ENCODE measurements at places on chromosomes 16 and 17.

DNA sequence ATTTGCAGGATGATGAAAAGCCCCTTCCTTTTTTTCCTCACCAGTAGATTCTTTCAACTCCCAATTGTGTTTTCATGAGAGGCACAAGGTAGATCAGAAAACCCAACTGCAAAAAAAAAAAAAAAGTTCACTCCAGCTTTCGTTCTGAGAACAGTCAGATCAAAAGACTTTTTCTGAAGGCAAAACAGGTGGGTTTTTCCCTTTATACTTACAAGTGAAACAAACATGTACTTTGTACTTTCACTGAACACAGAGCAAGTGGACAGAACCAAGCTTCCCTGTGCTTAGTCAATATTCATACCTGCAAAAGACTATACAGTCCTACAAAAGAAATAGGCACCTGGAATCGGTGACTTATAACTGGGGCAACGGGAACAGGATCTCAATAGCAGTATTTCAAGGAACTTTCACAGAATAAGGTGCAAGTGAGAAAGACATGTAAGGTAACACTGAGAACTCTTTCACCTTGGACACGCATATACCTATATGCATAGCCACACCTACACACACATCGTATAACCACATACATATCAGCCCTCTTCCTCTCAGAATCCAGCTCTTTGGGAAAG, 54.1 kb downstream of the TOX3 start:
- no peak for DNase-seq

DNA sequence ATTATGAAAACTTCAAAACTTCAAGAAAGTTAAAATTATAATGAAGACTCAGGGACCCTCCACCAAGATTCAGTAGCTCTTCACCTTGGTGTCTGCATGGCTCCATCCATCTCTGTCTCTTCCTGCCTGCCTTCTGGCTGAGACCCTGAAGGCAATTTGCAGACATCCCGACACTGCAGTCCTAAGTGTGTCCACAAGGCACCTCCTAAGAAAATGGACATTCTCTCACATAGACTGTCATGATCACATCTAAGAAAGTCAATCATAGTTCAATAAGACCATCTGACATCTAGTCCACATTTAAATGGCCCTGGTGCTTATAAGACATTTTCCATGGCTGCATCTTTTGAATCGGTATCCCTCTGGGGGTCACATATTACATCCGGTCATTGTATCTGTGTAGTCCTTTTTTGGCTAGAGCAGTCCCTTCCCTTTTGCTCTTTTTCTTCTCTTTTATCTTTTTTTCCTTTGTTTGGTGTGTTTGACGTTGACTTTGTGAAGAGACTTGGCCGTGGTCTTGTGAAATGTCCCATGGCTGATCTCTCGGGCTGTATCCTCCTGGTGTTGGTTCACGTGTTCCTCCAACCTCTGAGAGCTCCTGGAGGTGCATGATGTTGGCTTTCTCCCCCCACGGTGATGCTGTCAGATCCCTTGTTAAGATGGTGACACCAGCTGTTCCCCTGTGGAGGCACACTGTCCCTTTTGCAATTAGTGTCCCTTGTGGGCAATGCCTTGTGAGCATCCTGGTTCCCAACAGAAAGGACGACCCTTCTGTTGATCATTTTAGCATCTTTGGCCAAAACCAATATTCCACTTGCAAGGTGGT, 5.0 kb upstream of the TNFRSF13B start:
- DNase-seq, result no peak

- no peak for DNase-seq
These were observed 119.1 kb downstream of the FTO start for GRCh38 chr16:53822936-53823529.

GRCh38 chr17:15436473-15437302, 30.7 kb downstream of the CDRT4 start:
- DNase-seq, result no peak

DNA sequence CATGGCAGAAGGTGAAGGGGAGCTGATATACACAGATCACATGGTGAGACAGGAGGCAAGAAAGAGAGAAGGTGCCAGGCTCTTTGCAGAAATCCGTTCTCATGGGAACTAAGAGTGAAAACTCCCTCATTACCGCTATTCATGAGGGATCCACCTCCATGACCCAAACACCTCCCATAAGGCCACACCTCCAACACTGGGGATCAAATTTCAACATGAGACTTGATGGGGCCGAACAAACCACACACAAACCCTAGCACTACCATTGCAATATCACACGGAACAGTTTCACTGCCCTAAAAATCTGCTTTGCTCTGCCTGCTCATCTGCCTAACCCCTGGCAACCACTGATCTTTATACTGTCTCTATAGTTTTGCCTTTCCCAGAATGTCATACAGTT, 34.8 kb downstream of the C17orf67 start:
- no peak for DNase-seq

DNA sequence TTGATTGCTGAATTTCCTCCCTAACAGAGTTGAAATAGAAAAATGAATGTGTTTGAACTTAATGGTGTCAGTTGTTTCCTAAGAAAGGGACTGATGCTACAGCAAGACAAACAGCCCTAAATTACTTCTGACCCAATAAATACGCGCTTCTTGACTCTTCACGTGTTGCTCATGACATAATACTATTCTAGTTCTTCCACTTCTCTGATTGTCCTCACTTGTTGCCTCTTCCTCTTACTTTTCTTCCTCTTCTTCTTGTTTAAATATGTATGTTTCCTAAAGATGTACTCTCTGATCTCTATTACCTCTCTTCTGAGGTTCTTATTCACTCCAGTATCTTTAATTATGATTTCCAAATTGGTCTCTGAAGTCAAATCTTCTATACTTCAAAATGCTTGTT, 32.4 kb downstream of the RNF43 start:
- no peak for DNase-seq

DNA sequence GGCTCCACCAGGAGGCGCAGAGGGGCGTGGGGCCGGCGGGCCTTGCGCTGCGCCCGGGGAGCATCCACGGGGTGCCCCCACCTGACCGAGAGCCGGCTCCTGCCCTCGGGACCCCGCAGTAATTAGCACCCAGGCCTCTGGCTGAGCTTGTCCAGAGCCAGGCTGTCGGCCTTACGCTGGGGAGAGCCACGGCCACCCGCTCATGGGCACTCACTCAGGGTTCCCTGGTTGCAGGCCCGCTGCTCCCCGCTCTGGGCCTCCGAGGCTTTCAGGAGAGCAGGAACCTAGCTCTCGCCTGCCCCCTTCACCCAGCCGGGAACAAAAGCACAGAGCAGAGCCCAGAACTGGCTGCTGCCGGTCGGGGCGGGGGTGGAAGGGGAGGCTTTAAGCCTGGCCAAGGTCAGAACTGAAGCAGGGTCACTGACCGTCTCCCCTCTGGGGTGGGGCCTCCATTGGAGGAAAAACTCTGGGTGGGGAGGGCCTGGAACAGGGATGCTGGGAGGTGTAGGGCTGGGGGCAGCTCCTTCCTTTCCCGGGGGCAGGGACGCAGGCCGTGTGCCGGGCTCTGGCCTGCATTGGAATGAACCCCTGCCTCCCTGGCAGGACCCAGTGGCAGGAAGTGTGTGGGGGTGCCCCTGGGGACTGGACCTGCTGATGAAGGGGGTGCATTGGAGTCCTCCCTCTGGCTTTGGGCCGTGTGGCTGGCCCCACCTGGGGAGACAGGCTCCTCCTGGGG, 12.3 kb downstream of the GLIS2 start:
- DNase-seq, result peak; percentile 85

DNA sequence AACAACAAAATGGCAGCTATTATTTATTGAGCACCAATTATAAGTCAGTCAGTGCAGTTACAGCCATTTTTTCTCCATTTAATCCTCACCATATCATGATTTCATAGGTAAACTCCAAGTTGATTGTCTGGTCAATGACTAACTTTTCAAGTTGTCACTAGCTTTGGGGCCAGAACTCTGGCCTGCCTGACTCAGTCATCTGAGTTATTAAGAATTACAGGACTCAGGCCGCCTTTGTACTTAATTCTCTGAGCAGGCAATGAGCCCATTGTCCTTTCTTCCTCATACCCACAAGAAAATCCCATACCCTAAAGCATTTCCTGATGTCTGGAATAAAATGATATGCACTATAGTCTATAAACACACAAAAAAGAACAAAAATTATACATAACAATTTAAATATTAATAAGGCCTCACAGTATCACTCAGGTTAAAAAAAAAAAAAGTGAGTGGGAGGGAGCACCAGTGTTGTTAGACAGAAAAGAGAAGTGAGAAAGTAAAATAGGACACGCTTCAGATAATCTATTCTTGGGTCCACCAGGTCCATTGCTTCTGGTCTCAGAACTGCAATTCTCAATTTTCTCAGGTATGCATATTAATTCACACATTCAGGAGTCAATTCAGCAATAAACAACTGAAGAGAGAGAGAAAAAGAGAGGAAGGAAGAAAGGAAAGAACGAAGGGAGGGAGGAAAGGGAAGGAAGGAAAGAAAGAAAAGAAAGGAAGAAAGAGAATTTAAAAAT, 70.2 kb downstream of the SPAG9 start:
- no peak for DNase-seq

DNA sequence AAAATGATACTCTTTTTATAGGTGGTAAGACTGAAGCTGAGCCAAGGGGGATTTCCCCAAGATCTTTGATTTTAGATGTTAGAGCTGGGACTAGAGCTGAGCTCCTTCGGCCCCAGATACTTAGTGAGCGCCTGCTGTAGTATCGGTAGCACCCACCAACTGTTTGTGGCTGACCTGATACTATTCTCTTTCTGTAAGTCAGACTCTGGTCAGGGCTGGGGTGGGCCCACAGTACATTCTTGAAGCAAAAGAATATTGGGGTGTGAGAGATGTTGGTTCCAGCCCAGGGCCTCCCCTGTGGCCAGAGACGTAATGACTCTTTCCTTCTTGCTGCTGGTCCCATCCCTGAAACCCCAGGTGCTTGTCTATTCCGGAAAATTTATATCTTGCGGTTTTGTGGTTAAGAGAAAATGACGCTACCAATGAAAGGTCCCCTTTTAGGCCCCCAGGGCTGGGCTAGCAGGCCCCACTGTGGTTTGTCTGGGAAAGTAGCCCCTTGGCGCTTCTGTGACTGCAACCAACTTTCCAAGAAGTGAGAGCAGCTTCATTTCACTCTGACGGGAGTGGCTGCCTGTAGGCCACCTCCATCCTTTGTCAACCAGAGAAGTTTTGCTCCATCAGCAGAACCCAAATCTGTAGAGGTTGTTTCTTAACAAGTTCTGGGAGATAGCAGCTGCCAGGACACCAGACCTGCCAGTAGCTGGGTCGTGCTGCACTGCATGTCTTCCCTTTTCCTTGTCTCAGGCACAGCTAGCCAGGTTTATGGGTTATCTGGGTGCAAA, 86.4 kb upstream of the LGALS9 start:
- no peak for DNase-seq

DNA sequence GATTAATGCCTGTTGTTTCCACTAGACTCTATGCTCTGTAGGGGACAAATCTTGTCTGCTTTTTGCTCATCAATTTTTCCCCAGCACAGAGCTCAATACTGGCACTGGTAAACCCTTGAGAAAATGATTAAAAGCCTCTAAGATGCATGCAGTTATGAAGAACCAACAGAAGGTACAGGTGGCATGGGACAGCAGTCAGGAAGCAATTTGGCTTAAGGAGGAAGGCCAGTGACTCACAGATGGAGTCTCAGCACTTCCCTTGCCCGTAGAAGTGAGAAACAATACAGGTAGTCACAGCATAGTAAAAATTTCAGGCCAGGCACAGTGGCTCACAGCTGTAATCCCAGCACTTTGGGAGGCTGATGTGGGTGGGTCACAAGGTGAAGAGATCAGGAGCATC, 504.7 kb upstream of the RBFOX1 start:
- DNase-seq, result no peak

GRCh38 chr17:41178843-41179616, 1.0 kb upstream of the KRTAP4-2 start:
- no peak for DNase-seq

GRCh38 chr16:12341423-12341822, 364.9 kb downstream of the SNX29 start:
- DNase-seq, result no peak

DNA sequence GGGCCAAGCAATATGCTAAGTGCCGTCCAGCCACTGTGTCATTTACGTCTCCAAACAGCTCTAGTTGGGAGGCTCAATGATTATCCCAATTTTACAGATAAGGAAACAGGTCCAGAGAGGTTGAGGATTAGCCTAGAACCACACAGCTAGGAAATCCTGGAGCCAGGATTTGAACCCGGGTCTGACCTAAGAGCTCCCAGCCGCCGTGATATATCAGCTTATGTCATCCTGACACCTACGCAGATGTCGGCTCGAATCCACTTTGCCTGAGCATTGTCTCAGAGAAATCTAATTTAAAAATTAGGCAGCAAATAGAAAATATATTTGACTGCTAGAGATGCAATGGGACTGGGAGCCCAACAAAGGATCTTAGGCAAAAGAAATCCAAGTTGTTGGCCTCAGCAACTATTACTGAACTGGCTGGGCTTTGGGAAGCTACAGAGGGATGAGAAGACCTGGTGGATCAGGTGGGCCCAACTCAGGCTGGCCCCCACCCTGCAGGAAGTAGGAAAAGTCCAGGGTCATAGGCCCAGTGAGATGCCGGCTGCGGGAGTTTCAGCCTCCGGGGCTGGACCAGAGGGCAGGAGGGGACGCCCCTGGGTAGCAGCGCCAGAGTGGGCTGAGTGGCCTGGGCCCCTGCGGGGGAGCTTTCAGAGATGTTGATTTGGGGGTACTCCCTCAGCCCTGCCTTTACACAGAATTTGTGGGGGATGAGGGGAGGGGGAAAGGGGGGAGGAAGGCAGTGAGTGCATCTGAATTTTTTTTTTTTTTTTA, 35.1 kb upstream of the IL21R start:
- DNase-seq, result no peak

DNA sequence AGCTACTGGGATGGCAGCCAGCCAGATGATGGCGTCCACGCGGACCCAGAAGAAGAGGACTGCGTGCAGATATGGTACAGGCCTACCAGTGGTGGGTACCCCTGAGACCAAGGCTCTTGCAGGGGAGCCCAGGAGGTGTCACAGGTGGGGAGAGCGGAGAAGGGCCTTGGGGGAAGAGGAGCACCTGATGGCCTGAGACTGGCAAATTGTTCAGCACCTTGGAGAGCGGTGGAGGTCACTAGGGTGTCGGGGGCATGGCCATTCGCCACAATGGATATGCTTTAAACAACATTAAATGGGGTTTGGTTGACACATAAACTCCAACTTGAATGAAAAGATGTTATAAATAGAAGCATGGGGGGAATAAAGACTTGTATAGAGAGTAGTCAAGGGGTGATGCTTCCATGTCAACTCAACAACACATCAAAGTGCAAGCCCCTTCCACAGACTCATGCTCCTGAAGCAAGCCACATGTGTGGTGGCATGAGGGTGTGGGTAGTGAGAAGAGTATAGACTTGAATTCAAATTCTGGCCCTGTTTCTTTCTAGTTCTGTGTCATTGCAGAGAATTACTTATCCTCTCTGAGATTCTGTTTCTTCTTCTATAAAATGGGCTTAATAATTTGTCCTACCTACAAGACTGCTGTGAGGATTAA, 22.2 kb downstream of the CLEC19A start:
- DNase-seq, result no peak

GRCh38 chr17:1026599-1026975, 29.7 kb downstream of the TIMM22 start:
- no peak for DNase-seq

DNA sequence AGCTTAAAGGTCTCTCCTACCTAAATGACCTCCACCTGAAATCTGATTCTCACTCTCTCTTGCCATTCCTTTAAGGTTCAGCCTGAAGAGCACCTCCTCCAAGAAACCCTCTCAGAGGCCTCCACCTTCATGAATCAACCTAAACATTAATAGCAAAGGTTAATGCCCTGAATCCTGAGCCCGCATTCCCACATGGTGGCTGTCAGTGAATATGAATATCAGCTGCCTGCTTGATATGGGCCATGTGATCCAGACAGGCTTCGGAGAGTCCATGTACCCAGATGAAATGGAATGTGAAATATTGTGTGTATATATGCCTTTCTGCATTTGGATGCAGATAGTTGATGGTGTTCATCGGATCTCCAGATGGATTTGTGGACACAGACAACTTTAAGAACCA, 317.5 kb downstream of the TOX3 start:
- no peak for DNase-seq
